HTR-8/SVneo (cell line): ENCODE measurements at places on chromosomes 3 and 15.

DNA sequence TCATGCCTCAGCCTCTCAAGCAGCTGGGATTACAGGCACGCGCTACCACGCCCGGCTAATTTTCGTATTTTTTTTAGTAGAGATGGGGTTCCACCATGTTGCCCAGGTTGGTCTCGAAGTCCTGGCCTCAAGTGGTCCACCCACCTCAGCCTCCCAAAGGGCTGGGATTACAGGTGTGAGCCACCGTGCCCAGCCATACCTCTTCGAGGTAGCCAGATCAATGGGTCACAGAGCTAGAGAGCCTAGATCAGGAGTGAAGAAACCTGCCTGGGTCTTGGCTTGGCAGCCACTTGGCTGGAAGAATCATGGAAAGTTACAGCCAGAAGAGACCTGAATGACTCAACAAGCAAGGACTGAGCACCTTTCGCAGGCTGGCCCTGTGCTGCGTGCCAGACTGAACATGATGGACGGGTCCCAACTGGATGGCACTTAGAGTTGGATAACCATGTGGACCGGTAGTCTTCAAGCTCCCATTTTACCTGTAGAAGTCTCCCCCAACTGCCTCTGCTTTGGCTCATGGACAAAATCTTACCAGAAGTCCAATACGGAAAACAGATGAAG is 29.7 kb downstream of the GNB5 start:
- no peak for DNase-seq

DNA sequence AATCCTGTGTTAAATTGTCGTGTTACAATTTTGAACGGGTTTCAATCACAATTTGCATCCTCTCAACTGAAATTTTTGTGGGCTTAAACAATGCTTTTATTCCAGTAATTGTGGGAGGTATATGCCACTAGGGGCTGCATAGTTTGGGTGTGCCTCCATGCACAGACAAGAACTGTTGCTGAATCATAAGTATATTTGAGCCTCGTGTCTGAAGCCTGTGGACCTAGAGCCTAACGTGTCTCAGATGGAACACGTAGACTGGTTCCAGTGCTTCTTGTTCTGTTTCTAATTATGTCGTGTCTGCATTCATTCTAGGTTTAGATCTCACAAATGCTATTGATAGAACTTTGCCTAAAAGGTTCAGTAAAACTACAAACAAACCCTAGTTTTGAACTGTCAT is 363.4 kb downstream of the RBMS3 start:
- no peak for DNase-seq

DNA sequence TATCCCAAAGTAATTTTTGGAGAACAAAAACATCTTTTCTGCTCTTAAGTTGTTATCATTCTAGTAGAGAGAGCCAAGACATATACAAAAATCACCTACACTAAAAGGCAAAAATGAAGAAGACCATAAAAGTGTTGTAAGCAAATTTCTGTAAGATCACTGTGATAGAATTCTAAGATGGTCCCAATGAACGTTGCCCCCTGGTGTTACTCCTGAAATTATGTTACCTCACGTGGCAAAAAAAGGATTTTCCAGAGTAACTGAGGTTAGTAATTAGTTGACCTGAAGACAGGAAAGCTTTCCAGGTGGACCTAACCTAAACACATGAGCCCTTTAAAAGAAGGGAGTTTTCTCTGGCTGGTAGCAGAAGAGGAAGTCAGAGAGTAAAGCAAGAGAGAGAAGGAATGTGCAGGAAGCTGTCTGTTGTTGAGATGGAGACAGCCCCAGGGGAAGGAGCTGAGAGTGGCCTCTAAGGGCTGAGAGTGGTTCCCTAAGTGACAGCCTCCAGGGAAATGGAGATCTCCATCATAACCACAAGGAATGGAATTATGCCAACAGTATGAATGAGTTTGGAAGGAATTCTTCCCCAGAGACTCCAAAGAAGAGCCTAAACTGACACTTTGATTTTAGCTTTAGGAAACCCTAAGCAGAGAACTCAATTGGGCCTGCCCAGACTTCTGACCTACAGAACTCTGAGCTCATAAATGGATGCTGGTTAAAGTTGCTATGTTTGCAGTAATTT is 205.9 kb downstream of the CD47 start:
- DNase-seq, result peak; percentile 49

GRCh38 chr3:32138545-32139104 is 32.2 kb downstream of the GPD1L start:
- DNase-seq, result no peak

DNA sequence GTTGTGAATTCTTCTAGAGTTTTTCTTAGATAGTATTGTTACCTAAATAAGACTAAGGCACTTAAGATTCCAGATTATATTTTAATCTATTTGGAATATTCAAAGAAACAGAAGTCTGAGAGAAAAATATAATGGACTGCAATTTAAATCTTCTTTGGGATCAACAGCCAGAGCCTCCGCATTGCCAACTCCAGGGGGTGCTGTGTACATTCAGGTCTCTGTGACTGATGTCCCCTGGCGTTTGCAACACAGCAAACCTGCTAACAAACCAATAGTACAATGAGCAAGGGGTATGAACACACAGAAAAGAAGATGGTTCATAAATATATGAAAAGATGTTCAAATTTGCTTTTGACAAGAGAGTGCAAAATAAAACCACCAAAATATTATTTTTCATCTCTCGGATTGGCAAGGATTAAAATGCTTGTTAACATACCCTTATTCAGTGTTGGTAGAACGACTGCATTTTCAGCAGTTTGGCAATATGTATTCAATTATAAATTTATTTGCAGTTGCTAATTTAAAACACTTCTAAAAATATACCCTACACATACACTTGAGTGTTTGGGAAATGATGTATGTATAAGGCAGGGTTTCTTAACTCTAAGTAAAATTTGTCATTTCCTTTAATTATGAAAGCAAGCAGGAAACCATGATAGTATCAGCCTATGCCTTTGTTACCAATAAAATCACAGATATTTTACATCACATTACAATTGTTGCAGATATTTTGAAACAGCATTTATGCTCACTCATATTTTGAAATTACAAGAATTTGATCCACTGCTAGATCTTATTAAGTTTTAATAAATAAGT is 16.1 kb upstream of the TM4SF1 start:
- DNase-seq, result peak; percentile 62

- DNase-seq, result no peak
Observed at GRCh38 chr3:69791106-69791505, 51.8 kb downstream of the MITF start.

DNA sequence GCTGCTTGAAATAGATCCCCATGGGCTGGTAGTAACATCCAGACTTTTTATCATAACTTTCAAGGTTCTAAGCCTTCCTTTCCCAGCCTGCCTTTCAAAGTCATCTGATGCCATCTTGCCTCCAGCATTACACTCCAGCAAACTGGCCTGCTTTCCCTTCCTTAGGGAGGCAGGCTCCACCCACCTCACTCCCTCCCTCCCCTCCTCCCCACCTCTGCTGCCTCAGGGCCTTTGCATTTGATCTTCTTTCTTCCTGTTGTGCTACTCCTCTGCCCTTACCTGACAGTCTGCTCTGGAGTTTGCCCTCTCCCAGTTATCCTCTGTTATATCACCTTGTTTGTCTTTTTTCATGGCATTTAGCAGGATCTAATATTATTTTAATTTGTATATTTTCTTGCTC is 319.5 kb downstream of the KCNH8 start:
- DNase-seq, result no peak

DNA sequence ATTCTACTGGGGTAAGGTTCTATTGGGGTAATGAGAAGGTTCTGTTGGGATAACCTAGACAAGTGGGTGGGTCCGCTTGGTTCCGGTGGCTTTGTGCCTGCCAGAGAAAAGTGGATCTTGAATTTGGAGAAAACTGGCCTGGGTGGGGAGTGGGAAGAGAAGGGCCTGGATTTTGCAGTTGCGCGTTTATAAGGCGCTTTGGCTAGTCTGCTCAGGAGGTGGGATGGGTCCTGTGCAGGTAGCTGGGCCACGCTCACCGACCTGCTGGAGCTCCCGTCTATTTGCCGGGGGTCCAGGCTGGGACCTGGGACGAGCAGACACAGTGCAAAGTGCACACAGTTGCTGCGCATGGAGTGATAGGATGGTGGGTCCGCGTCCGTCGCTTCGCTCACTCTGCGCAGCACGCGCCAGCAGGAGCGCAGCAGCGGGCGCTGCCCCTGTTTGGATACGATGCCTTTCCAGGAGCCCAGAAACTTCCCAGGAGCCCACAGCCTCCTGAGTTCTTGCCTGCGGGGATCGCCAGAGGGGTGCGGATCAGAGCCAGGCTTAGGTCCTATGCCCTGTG is 1.3 kb upstream of the AP3B2 start:
- no peak for DNase-seq

DNA sequence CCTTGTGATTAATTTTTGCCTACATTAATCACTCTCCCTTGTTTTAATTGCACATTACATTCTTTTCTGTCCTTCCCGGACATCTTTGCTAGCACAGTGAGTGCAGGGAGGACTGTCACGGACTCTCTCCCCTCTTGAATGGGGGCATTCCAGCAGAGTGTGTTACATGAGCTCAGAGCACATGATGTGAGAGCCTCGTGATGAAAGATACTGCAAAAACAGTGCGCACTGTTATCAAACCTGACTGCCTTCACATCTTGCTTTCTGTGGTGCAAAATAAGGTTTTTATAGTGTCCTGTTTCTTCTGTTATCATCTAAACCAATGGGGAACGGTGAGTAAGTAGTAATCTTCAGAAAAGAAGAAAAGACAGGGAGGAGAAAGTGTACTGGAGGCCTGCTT is 167.5 kb downstream of the PGPEP1L start:
- DNase-seq, result no peak

DNA sequence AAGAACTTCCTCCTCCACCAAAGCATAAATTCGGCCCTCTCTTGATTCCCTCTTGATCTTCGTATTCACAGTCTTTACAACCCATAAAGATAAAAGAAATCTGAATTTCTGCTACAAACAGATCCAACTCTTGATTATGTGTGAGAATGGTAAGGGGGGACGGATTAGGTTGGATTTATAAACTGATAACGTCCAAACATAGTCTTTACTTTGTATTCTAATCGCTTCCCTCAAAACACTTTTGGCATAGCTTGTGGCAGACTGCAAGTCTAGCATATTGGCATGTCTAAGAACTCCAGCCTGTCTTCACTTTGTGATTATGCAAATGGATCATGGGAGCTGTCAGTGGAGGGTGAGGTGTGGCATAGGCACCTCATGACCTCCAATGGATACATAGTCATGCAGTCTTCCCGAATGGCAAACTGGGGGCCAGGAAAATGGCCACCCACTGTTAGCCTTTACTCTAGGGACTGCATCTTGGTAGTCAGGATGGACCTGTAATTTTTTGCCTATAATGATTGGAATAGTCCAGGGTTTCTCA is 24.3 kb upstream of the GPR171 start:
- no peak for DNase-seq

GRCh38 chr3:187909866-187910265 is 164.6 kb upstream of the BCL6 start:
- no peak for DNase-seq

DNA sequence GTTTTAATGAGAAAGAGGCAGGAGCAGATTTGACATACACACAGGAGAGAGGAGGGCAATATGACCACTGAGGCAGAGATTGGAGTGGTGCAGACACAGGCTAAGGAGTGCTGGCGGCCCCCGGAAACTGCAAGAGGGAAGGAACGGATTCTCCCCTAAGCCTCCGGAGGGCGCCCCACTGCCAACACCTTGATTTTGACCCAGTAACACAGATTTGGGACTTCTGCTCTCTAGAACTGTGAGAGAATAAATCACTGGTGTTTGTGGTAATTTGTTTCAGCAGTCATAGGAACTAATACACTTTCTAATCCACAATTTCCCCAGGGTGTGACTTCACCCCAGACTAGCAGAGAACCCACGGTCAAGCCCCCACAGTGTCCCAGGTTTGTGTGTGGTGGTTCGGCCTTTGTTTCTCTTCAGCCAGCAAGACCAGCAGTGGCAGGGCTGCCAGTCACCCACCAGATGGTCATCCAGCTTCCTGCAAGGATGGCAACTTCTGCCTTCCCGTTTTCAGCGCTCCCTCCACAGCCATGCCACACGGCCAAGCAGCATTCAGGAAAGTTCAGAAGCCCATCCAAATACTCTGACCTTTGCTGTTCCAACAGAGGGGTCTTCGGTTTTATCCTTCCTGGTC is 23.6 kb upstream of the TSPAN3 start:
- DNase-seq, result no peak

DNA sequence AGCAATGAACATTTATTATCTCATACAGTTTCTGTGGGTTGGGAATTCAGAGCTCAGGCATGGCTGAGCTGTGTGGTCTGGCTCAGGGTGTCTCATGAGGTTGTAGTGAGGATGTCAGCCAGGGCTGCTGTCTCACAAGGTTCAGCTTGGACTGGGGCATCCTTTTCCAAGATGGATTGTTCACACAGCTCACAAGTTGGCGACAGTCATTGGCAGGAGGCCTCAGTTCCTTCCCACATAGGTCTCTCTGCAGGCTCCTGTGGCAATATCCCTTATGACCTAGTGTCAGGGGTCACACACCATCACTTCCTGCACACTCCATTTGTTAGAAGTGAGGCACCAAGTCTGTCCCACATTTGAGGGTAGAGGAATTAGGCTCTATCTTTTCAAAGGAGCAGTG is 56.0 kb downstream of the RPLP1 start:
- no peak for DNase-seq

- peak; percentile 70 for DNase-seq
Observed at GRCh38 chr3:57007521-57008460, 52.7 kb upstream of the SPATA12 start.

GRCh38 chr3:172087602-172088580 is 48.5 kb downstream of the FNDC3B start:
- DNase-seq, result no peak

- DNase-seq, result no peak
Observed at GRCh38 chr15:58760385-58761009, 10.6 kb upstream of the MINDY2 start.

DNA sequence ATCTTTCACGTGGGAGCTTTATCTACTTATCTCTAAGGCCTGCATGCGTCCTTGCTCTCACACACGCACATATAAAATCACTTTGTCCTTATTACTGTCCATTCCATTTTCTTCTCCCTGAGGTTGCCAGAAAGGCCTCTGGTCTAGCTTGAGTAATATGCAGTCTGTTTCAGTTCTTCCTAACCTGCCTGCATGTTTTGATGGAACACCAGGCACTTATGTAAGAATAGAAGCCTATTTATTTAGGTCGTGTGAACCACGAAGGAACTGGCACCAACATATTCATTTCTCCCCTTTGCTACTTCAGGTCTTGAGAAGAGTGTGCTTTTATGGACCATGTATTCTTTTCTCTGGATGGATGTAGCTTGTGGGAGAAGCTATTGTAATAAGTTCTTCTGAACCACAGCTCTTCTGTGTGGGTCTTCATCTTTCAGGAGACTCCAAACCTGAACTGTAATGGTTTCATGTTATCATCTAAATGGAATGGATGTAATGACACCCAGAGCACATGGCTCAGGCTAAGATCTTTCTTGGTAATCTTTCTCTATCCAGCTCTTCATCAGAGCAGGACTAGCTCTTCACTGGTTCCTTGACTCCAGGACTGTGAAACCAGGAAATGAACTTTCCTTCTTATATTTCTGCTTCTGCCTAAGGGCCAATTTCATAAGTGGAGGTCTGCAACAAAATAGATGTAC is 53.8 kb downstream of the UBE2E2 start:
- DNase-seq, result no peak

DNA sequence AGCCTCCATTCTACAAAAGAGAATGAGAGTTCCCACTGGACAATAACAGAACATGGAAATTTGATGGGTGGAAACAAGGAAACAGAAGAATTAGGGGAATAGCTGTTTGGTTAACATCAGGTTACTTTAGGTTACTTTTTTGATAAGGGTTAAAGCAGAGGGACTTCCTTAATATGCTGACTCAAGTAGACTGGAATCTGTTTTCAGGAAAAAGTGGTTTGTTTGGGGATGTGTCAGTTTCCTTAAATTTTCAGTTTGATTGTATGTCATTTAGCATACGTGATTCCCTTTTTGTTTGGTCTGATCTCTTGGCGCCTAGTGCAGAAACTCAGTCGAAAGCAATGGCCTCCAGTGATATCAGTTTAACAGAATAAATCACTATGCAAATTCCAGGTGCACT is 411.8 kb upstream of the GRM7 start:
- no peak for DNase-seq
